ENCODE measurements at places on chromosomes 3 and 15.

DNA sequence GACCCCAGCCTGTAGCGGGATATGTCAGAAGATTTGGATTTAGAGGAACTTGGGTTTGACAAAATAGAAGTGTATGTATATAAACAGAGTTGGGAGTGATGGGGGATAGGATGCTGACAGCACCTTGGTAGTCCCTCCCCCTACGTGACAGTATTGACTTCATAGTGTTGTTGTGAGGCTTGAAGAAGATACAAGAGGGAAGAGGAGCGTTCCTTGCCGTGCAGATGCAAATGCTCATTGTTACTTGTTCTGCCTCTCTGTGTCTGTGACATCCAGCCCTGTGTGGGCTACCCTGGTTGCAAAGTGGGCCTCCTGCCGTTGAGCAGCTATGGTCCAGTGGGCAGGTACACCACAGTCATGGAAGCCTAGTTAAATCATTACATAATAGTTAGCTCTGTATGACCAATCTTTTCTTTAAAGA is 45.0 kb downstream of the SMAD3 start:
- no peak for DNase-seq

- DNase-seq = no peak
These were observed 20.9 kb downstream of the PSTPIP1 start for GRCh38 chr15:77015646-77016320.

- no peak for DNase-seq
These were observed 23.3 kb upstream of the BUB1B start for GRCh38 chr15:40137303-40138200.

- no peak for DNase-seq
These were observed 43.3 kb upstream of the SLCO2A1 start for GRCh38 chr3:134072881-134073582.

DNA sequence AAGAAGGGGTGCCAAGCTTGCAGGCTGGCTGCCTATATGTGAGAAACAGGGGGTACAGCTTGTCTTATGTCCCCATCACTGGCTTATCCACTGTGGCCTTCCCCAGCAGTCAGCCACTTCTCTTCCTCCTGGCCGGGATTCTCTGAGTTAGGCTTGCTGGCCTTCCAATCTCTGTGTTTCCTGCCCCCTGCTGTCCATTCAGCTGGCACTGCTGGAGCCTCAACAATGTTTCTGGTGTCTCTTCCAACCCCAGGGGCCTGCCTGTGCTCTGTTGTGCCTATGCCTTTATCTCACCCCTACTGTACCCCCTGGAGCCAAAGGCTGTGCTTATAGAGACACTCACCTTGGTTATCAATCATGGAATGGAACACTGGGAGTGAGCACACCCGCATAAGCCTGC is 36.5 kb downstream of the ANAPC13 start:
- DNase-seq = peak; percentile 5

DNA sequence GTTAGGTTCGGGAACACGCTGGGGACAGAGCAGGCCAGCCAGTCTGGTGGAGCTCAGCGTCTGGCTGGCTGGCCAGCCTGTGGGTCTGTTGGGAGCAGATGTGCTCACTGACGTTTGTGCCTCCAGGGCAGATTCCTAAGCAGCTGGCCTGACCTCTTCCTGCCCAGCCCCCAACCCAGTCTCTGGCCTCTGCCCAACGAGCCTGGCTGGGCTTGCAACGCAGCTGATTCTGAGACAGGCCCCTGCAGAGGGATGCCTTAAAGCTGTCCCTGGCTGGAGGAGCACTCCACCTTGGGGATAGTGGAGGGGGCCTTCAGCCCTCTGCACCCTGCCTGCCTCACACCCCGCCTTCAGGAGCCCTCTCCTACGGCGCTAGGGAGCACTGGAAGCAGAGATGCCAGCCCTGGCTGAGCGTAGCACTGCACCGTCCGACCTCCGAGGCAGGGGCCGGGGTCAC is 46.0 kb downstream of the KLF13 start:
- DNase-seq = no peak

GRCh38 chr15:22881739-22882440 is 43.4 kb downstream of the NIPA2 start:
- DNase-seq = no peak

GRCh38 chr3:70090322-70090913 is 90.9 kb downstream of the SAMMSON start:
- DNase-seq = no peak

DNA sequence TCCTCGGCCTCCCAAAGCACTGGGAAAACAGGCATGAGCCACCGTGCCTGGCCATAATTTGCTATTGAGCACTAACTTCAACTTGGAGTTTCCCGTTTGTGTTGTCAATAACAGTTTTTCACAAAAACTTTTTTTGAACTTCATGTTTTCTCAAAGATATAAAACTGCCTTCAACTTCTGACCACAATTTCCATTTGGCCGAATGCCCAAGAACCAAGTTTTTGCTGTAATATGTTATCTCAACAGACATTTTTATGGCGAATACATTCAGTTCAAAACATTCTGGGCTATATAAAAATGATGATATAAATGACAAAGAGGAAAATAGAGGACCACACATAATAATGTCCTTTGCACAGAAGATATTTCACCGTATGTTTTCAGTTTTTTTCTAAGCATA is 56.4 kb downstream of the NEDD4 start:
- no peak for DNase-seq

DNA sequence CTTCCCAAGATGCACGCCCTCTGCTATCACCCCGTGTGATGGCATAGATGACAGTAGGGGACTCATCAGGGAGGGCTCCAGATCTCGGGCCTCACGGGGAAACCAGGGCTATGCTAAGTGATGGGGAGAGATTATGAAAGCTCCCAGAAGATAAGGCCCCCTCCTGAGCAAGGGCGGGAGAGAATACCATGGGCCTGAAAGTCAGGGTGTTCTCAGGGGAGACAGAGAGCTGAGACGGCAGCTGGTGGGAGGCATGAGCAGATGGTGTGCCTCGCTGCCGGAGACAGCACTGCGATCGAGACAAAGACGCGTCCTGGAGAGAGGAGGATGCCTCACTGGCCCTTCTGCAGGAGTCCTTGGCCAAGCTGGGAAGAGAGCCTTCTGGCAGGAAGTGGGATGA is 106.5 kb upstream of the ADPGK start:
- no peak for DNase-seq

DNA sequence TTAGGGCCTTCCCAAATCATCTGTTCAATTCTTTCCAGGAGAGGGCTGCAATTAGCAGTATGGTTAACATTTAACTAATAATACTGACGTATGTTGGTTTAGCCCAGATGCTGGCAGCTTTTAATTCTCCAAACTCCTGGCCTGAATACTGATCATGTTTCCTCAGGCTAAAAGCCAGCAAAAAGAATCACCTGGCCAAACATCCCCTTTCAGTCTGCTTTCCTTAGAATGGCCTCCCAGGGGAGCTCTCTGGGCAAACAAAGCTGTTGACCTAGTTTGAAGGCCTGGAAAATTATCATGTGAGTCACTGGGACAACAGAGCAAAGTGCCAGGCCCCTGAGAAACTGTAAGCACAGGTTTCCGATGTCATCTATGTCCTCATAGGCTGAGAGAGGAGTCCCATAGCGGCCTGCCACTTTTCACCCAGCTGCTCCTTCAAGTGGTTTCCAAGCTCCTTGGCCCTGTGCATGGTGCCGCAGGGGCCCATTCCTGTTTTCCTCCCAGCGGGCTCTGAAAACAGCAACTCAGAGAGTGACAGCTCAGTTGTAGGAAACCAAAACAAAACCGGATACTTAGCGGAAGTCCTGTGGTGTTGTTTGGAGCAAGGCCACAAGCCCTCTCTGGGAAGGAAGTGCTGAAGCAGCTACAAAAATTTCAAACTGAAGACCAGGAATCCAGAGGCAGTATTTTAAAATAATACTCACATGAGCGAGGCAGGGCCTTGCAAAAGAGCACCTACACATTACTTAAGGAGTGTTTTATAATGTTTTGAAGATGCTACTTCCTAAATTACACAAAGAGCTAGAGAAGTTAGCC is 36.5 kb upstream of the RAB11A start:
- DNase-seq = peak; percentile 48

- DNase-seq = no peak
These were observed 173.0 kb downstream of the EBLN2 start for GRCh38 chr3:73234354-73235014.

Data from stimulated activated CD4-positive, alpha-beta T cell treated with anti-CD3 and anti-CD28 coated beads, Interleukin-2, amount 100 ng/mL, for 24 hours (primary cell).